ENCODE measurements at places on chromosomes 11 and 22. TPM values are rescaled to one million over a fixed set of nuclear protein-coding genes. Genes with fewer than 3 reads are reported as not detected.

- H3K4me3 ChIP-seq = no peak overlapping the region
- no peak for DNase-seq
- no peak overlapping the region for H3K27ac ChIP-seq
- no peaks in the 10 kb centered on the region for H3K27me3 ChIP-seq
- H3K4me1 ChIP-seq = no peaks in the 10 kb centered on the region
- no peaks in the 10 kb centered on the region for H3K36me3 ChIP-seq
Observed at GRCh38 chr11:12981676-12982522, 27.2 kb upstream of the RASSF10 start.

- no peaks in the 10 kb centered on the region for H3K27me3 ChIP-seq
- H3K4me1 ChIP-seq = peaks cover 2% of the 10 kb centered on the region
- peaks cover 14% of the 10 kb centered on the region for H3K36me3 ChIP-seq
- DNase-seq = no peak
- H3K27ac ChIP-seq = no peak overlapping the region
- H3K4me3 ChIP-seq = no peak overlapping the region
Observed at GRCh38 chr22:38863531-38864131, 8.4 kb downstream of the CBX6 start.

GRCh38 chr11:60934124-60934789 is 10.0 kb downstream of the TMEM132A start:
- no peak overlapping the region for H3K4me3 ChIP-seq
- no peak for DNase-seq
- H3K4me1 ChIP-seq = peaks cover 17% of the 10 kb centered on the region
- no peaks in the 10 kb centered on the region for H3K27me3 ChIP-seq

The CNTF gene
- 0.51 TPM for polyA plus RNA-seq

- H3K36me3 ChIP-seq = peaks cover 2% of the 10 kb centered on the region
- no peak overlapping the region for H3K27ac ChIP-seq
- H3K4me1 ChIP-seq = peaks cover 7% of the 10 kb centered on the region
- DNase-seq = no peak
Observed at GRCh38 chr22:17742527-17742902, 31.8 kb downstream of the BID start.

DNA sequence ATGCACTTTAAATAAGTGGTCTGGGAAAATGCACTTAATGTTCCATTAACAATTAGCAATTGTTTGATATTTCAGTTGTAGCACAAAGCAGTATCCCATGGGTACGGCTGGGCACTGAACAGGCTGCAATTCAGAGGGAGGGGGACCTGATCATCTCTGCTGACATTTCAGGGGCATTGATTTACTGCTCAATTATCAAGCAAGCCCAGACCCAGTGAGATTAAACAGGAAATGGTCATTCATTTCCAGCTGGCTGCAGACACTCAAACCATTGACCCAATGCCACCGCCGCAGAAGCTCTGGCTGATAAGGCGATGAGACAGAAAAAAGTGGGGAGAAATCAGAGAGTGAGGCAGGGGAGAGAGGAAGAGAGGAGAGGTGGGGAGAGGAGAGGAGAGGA is 1.2 kb downstream of the GPR83 start:
- no peak overlapping the region for H3K27ac ChIP-seq
- no peaks in the 10 kb centered on the region for H3K4me1 ChIP-seq

GRCh38 chr22:28112548-28113043 is 193.5 kb upstream of the PITPNB start:
- H3K36me3 ChIP-seq = no peaks in the 10 kb centered on the region
- no peak overlapping the region for H3K4me3 ChIP-seq
- no peak for DNase-seq
- no peak overlapping the region for H3K27ac ChIP-seq
- H3K27me3 ChIP-seq = peaks cover 2% of the 10 kb centered on the region

The MEI1 gene
- 48.9 TPM for polyA plus RNA-seq

- no peaks in the 10 kb centered on the region for H3K36me3 ChIP-seq
- peak; percentile 8 for DNase-seq
- H3K4me3 ChIP-seq = no peak overlapping the region
- peaks cover 12% of the 10 kb centered on the region for H3K4me1 ChIP-seq
- H3K27ac ChIP-seq = no peak overlapping the region
- H3K27me3 ChIP-seq = no peaks in the 10 kb centered on the region
Observed at GRCh38 chr11:28296426-28296825, 188.2 kb downstream of the METTL15 start.

- no peaks in the 10 kb centered on the region for H3K36me3 ChIP-seq
- no peak for DNase-seq
- H3K27ac ChIP-seq = no peak overlapping the region
- no peak overlapping the region for H3K4me3 ChIP-seq
- no peaks in the 10 kb centered on the region for H3K27me3 ChIP-seq
- no peaks in the 10 kb centered on the region for H3K4me1 ChIP-seq
Observed at GRCh38 chr11:2409126-2409525, 8.6 kb downstream of the TSSC4 start.

The MMP3 gene
- not detected for polyA plus RNA-seq

The CSF2RB gene
- 2.5 TPM for polyA plus RNA-seq

The RCOR2 gene
- not detected for polyA plus RNA-seq

- H3K4me3 ChIP-seq = no peak overlapping the region
- H3K27me3 ChIP-seq = no peaks in the 10 kb centered on the region
- H3K4me1 ChIP-seq = peaks cover 15% of the 10 kb centered on the region
- no peak for DNase-seq
- H3K36me3 ChIP-seq = no peaks in the 10 kb centered on the region
Observed at GRCh38 chr11:68012843-68013610, 2.9 kb downstream of the ALDH3B1 start.

The C11orf86 gene
- polyA plus RNA-seq = not detected
